Small intestine (tissue), 16 donors: ENCODE measurements at places on chromosomes 7 and 10. TPM values are rescaled to one million over a fixed set of nuclear protein-coding genes. Genes with fewer than 3 reads are reported as not detected.

GPR141 gene
- polyA plus RNA-seq: not detected

GALNT17 gene
- polyA plus RNA-seq: 0.54 TPM

NAPEPLD gene
- polyA plus RNA-seq: 8.9 TPM

POU6F2 gene
- not detected for polyA plus RNA-seq

HYAL4 gene
- polyA plus RNA-seq: not detected

PLCE1 gene
- 1.6 TPM for polyA plus RNA-seq

MRM2 gene
- polyA plus RNA-seq: 13.5 TPM

EBF3 gene
- not detected for polyA plus RNA-seq

CALML3 gene
- polyA plus RNA-seq: 0.22 TPM

PPP1R9A gene
- 13.3 TPM for polyA plus RNA-seq

EFCAB10 gene
- polyA plus RNA-seq: 0.87 TPM

VPS37D gene
- 3.8 TPM for polyA plus RNA-seq

YAE1 gene
- 32.8 TPM for polyA plus RNA-seq

CRYGN gene
- polyA plus RNA-seq: 0.07 TPM

CCL24 gene
- polyA plus RNA-seq: 28.3 TPM

ZNF398 gene
- polyA plus RNA-seq: 3.6 TPM

FAM237B gene
- polyA plus RNA-seq: 0.04 TPM

PIP gene
- polyA plus RNA-seq: not detected

DNA sequence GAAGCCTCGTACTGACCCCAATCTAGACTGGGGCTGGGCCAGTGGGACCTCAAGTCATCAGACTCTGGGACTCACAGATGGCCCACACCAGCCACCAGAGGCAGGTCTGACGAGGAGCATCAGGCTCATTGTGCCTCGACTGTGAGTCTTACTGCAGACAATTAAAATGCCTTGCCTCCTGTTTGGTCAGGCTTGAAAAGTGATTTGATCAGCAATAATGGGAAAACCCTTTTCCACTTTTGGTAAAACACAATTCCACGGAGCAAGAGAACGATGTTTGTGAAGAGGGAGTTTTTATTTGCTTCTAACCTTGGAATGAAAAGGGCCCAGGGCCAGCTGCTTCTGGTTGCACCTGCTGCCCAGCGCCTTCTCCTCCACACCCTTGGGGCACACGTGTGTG, 43.9 kb downstream of the C10orf143 start:
- no peak for DNase-seq

GRCh38 chr7:73770002-73770859, at the start of gene CLDN3:
Gene CLDN3, minus strand, starts transcription at chr7:73770270. Its CDS starts 221 bp downstream, at chr7:73770049.
- peak; percentile 98 for DNase-seq

GRCh38 chr10:75403144-75403938, 1.8 kb upstream of the ZNF503 start:
- peak; percentile 28 for DNase-seq

DNA sequence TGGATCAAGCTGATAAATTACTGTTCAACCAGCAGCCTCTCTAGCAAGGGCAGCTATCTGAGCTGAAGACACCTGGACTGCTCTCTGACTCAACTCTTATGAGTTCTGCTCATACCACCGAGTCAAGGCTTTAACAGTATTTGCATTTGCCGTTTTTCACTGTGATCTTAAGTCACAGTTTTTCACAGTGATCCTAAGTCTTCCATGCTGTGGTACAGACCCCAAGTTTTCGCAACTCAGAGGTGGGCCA, 31.3 kb downstream of the PIP4K2A start:
- DNase-seq: no peak

DNA sequence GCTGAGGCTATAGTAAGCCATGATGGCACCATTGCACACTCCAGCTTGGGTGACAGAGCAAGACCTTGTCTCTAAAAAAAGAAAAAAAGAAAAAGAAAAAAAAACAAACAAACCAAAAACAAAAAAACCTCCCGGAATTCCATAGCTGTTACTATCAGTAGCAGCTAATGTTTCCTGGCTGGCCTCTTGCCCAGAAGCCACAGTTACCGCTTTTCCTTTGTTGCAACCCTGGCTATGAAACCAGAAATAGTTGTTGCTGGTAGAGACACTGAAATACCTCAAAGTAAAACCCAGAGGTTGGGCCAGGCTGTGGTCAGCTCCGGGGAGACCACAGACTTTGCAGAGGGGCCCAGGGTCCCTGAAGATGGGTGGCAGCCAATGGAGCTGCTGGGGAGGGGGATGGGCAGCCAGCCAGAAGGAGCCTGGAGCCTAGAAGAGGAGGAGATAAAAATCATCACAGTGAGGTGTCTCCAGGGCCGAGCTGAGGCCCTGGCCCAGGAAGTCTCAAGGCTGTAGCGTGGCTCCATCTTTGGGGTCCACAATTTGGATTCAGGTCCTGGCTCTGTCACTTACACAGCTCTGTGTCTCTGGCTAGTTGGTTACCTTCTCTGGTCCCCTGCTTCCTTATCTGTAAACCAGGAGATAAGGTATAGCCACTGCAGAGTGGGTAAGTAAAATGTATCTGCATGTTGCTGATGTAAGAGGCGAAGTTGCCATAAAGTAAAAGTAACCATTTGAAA, 3.4 kb upstream of the CHST12 start:
- peak; percentile 56 for DNase-seq

DNA sequence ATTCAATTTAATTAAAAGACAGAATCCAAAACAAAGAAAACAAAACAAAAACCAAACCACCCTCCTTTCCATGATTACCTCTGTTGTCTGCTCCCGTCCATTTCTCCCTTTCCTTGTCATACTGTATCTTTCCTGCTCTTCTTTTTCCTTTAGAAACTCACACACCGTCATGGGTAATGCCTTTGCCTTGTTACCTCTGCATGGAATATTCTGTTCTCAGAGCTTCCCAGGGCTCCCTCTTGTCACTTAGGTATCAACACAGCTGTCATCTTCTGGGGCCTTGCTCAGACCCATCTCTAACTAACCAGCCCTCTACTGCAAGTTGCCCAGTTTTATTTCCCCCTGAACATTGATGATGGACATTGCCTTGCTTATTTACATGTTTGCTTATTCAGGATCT, 30.2 kb upstream of the GIMAP8 start:
- no peak for DNase-seq

GRCh38 chr7:78905436-78905835, 548.0 kb downstream of the MAGI2 start:
- no peak for DNase-seq

DNA sequence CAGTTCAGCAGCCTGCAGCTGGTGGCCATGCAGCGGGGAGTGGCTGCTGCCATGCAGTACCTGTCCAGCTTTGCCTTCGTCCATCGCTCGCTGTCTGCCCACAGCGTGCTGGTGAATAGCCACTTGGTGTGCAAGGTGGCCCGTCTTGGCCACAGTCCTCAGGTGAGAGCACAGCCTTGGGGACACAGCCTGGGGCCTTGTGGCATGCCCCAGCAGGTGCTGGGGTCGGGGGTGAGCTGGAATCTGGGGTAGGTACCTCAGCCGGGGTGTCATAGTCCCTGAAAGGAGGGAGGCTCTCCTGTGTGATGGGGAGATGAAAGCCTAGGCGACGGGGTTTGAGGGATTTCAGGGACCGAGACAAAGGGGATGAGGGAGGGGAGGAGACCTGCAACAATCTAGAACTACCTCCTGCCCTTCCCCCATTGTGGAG, 14.1 kb downstream of the EPHB6 start:
- DNase-seq: no peak

DNA sequence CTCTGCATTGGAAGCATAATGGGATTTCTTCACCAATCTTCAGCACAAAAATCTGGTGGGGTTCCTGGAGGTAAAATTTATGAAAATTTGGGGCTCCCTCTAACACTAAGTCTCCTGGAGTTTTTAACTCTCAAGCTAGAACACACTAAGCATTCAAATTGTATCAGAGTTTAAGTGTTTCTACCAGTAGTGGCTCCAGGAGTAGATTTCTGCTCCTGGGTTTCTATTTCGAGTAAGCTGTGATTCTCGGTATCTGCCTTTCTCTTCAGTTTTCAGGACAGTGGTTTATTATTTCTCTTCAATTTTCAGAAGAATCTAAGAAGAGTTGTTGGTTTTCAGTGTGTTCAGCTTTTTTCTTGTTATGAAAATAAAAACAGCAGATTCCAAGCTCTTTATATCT, 566.4 kb upstream of the KCND2 start:
- no peak for DNase-seq

DNA sequence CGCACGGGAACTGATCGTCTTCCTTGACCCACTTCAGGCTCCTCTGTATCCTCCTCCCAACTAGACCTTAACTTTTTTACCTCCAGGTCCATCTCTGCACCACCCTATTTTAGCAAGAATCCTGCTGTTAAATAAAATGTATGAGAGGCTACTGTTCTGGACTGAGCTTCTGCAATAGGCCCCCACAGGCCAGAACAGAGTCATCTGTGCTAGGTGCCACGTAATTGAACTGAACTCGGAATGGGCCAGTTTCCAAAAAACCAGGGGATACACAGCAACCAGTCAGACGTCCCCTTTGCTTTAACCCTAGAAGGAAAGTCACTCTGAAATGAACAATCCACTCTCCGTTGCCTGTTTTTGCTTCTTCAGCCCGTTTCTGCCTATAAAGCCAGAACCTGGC, 71.3 kb downstream of the CHST15 start:
- DNase-seq: no peak

DNA sequence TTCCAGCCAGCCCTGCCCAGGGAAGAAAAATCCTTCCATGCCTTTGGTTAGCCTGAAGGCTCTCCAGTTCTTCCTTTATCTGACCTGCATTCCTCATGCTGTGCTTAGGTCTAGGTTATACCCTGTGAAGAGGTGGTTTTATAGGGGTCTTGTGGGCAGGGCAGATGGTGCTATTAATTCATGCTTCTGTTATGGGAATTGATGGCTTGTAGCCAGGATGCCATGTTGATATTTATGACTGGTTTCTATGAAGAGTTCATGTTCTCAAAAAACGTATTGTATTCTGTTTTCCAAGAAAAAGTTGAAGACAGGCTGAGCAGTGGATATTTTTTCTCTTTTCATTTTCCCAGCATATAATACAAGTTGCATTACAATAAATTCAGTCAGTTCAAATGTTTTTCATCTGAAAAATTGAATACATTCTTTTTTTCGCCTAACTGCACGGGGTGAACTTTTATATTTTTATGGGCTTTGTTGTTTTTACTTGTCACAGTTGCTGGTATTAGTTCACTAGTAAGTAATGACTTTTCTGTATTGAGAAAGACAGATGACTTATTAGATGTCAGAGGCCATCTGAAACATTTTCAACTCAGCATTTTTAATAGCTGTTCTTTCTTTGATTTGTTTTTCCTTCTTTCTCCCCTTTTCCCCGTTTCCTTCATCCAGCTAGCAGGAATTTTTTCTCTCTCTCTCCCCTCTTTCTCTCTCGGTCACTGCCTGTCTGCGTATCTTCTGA, 322.8 kb downstream of the LRMDA start:
- DNase-seq: no peak

DNA sequence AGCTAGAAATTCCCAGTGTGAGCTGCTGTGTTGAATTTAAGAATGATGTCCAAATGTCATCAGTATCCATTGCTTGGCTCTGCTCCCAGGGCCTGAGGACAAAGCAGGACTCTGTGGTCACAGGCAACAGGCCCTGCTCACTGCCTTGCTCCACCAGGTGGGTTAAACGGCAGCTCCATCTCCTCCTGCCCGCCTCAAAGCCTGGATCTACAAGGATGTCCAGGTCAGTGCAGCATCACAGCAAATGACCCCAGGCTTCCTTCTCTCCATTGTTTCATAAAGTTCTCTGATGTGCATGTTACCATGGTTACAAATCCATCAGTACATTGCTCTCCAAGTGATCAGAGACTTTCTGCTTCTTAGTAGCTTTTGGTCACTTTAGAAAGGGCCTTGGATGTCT, 322.0 kb upstream of the ZNF32 start:
- no peak for DNase-seq

GRCh38 chr7:66504131-66504530, 124.5 kb upstream of the KCTD7 start:
- no peak for DNase-seq

GRCh38 chr7:24436131-24436920, 136.9 kb upstream of the PALS2 start:
- DNase-seq: no peak

DNA sequence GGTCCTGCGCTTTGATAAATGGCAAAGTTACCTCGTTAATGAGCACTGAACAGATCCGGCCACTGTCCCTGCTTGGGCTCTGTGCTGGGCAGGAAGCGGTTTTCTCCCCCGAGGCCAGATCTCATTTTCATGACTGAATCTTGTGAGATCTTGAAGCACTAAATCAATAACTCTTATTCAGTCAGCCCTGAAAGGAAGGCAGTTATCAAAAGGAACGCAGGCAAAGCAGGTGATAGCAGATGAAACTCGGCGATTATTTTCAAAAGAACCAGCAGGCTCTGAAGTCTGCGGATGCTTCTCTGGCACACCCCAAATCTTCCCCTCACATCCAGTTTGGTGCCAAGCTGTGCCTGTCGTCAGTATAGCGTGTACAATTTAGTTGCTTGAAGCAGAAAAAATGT, 228.7 kb downstream of the BAMBI start:
- no peak for DNase-seq

DNA sequence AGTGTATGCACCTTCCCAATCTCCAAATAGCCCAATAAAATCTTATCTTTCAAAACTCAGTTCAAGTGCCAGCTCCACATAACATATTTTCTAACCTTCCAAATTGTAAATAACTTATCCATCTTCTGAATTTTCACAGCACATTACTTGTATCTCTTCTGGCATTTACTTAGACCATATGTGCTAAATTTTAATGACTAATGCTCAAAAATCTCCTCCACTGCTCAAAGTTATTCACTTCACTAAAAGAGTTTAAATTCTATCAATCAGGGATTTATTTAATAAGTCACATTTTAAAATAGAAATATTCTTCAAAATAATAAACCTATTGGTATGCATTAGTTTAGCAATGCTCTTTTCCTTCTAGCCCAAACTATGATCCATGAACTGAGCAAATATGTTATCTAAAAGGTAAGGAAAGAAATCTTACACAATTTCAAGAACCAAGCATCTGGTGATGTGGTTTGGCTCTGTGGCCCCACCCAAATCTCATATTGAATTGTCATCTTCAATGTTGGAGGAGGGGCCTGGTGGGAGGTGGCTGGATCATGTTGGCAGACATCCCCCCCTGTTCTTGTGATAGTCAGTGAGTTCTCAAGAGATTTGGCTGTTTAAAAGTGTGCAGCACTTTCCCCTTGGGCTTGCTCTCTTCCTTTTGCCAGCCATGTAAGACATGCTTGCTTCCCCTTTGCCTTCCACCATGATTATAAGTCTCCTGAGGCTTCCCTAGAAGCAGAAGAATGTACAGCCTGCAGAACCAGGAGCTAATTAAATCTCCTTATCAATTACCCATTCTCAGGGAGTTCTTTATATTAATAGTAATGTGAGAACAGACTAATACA, 28.1 kb upstream of the GPR22 start:
- no peak for DNase-seq
